WERI-Rb-1 (cell line): ENCODE measurements at places on chromosomes 6 and 20.

DNA sequence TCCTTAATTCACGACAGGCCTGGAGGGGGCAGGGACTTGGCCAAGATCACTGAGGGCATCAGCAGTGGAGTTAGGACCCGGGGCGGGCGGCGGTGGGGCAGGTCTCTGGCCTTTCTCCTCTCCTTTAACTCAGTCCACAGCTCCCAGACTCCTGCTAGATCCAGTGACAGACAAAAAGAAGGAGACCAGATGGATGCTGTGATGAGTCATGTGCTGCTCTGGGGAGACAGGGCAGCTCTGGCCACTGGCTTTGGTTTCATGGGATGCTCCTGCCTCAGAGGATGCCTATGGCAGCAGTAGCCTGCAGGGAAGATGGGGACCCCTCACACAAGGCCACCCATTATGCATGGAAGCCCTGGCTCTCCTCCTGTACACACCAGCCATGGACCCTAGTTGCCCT is 20.5 kb downstream of the EPB41L1 start:
- no peak for DNase-seq

- no peak for DNase-seq
These were observed 299.1 kb upstream of the JARID2 start for GRCh38 chr6:14946753-14947152.

- no peak for DNase-seq
These were observed 12.3 kb upstream of the CBFA2T2 start for GRCh38 chr20:33477386-33478234.

GRCh38 chr6:53585208-53585900 is 40.5 kb upstream of the GCLC start:
- DNase-seq: no peak

- no peak for DNase-seq
These were observed 65.9 kb downstream of the BFSP1 start for GRCh38 chr20:17465236-17465635.
